Foreskin fibroblast (primary cell): ENCODE measurements at places on chromosomes 7 and 10.

GRCh38 chr10:89942217-89942616 lies 240.8 kb downstream of the KIF20B start:
- DNase-seq, result no peak

DNA sequence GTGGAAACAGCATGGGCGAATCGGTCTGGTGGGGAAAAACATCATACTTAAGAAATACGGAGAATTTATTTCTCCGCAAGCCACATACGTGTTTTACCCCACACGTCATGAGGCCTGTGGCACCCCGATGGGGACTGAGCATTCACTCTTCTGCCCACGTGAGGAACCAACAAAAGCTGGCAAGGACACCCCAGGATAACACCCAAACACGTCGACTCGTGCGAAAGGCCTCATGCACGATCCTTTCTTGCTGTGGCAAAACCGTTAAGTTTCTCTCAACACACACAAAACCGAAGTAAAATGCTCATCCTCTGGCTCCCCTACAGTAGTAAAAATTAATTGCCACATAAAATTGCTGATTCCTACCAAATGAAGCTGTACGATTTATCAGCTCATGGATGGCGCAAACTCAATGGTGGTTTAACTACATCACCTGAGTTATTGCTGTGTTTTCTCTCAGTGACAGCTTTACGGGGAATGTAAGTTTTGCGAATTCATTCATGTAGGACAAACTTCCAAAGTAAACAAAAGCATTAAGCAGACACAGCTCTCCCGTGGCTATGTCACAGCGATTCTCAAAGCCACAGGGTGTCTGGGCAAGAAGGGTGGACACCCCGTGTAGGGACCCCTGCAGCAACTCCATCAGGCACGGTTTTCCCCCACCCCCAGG lies 97.0 kb downstream of the CTBP2 start:
- peak; percentile 52 for DNase-seq

GRCh38 chr10:89648074-89648473 lies 3.0 kb upstream of the PANK1 start:
- DNase-seq, result no peak

DNA sequence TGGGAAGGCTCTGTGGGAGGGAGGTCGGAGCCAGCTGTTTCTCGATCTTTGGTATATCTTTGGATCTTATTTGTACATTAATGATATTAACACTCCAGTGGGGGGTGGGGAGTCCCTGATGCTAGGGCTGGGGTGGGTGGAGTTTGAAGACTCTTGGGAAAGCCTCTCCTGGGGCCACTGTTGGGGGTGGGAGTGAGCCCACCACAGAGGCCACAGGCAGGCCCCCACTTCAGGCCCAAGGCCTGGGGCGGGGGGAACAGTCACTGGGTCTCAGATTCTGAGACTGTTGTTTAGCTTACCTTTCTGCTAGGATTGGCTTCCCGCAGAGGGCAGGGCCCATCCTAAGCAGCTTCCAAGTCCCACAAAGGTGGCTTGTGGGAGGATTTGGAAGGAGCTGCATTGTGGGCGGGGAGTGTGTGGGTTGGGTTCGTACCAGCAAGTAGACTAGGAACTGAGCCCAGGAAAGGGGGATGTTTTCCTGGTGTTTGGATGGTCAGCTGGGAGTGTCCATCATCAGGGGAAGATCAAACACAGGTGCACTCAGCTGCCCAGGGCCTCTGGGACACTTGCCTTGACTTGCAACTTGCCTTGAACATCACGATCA lies 11.9 kb downstream of the YKT6 start:
- no peak for DNase-seq

DNA sequence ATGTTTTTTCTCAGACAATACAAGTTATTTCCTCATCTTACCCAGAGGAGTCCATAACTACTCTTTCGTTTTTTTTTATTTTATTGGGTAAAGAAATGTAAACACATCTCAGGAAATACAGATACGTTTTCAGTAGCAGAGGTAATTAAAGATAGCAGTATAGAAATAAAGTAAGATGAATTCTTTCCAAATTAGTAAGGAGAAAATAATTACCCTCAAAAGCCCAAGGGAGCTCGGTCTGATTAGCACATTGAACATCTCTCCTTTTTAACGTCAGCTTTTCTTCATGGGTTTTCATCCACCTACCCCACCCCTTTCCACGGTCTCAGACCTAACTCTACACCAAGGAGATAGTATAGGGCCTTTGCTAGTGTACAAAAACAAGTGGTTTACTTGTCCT lies 294.2 kb downstream of the GRID1 start:
- no peak for DNase-seq
